ENCODE measurements at places on chromosomes 2 and 18.
A peak's percentile ranks its signal among the peaks of the same experiment; 100 is the strongest.

DNA sequence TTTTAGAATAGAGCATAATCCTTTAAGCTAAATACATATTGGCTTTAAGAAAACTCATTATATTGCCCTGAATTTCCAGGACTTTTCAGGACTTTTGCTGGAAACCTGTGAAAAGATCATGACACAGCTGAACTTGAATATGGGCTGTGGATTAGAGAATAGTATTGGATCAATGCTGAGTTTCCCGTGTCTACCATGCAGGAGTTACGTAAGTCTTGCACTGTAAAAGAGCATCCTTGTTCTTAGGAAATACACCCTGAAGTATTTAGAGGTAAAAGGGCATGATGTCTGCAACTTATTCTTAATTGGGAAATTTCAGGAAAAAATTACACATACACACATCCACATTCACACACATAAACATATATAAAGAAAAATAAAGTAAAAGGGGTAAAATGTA lies 82.1 kb downstream of the ZFP36L2 start:
- no peak for DNase-seq

DNA sequence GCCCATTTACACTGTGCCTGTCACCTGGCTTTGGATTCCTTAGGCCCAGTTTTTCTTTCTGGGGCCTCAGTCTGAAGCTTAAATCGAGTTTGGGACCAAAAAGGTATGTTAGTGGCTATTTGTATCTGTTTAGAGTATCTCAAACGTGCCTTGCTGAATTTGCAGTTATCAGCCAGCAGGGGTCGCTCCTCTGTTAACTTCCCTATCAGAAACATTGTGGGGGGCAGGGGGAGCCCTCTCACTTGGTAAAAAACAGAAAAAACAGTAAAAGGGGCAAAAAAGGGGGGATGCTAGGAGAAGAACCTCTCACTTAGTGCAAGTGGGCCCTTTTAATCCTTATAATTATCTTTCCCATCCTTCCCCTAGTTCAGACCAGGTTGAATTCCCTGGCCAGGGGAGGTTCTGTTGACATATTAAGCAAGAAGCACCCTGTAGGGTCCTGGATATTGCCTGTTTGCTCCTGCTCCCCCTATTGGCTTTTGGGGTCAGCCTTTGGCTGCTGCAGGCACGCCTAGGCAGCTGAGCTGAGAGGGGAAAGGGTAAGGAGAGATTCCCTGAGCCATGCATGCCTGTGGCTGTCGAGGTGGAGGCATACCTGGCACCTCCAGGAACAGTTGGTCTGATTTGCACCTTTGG lies 8.8 kb upstream of the IFIH1 start:
- peak; percentile 8 for DNase-seq

GRCh38 chr18:77138270-77138669 lies 5.7 kb upstream of the MBP start:
- DNase-seq, result no peak

- no peak for DNase-seq
These were observed 69.1 kb downstream of the MIB1 start for GRCh38 chr18:21809725-21810124.

All from NCI-H1694 treated with DMSO at 0.1 percent for 48 hours (cell line).